NCI-H1092 (cell line): ENCODE measurements at places on chromosomes 2 and 18.
A peak's percentile ranks its signal among the peaks of the same experiment; 100 is the strongest.

- DNase-seq, result no peak
Measured at GRCh38 chr2:1841461-1841860, 97.1 kb upstream of the PXDN start.

DNA sequence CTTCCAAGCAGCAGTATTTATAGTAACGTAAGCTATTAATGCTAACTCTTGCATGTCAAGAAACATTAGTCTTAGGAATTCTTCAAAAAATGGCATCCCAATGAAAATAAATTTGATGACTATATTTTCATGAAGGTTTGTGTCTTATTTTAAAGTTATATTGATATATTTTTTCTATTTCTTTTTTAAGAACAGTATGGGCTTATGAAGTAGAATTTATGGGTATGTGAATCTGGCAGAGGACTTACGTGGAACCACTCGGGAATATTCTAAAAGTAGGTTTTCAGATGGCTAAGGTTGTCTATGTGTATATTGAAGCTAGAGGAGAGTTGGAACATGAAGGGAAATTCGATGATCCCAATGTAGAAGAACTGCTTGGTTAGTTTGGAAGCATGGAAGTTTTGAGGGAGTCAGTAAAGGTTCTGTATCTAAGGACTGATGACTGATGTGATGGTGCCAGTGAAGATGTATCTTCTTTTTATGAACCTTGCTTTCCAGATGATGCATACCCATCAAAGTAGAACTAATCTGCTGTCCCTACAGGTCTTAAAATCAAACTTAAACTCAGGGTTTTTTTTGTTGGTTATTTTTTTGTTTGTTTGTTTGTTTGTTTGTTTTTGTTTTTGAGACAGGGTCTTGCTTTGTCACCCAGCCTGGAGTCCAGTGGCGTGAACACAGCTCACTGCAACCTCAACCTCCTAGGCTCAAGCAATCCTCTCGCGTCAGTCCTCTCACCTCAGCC lies 39.5 kb downstream of the DDX1 start:
- DNase-seq, result no peak

DNA sequence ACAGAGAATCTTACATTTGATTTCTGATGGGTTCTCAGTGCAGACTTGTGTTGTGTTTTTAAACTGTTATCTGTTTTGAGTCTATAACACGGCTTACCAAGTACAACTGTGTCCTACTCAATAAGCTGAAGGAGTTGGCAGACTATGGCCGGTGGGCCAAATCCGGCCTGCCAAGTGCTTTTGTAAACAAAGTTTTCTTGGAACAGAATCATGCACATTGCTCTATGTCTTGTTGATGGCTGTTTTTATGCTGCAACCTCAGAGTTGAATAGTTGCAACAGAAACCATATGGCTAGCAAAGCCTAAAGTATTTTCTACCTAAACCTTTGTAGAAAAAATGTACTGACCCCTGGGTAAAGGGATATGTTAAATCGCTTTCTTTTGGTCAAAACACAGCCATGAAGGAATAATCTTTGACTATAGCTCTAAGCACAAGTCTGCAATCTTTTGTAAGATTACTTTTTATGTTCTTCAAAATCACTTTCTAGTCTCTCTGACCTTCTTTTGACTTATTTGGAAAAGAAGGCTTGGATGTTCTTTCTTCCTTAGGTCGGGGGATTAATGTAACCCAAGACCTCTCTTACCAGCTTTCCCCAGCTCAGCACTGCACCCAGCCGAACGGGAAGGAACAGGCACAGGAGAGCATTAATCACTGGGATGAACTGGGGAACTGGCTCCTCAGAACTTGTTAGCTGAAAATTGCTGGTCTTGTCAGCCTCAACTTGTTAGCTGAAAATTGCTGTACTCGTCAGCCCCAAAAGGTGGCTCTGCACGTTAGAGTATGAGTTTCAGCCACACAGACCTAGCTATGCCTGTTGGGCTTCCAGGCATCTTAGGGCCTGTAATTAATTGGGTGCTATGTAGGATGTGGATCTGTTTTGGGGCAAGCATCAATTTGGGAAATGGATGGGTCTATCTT lies 75.4 kb downstream of the CD8B2 start:
- DNase-seq, result no peak

GRCh38 chr2:15588329-15588919 lies 3.2 kb upstream of the DDX1 start:
- peak; percentile 26 for DNase-seq

DNA sequence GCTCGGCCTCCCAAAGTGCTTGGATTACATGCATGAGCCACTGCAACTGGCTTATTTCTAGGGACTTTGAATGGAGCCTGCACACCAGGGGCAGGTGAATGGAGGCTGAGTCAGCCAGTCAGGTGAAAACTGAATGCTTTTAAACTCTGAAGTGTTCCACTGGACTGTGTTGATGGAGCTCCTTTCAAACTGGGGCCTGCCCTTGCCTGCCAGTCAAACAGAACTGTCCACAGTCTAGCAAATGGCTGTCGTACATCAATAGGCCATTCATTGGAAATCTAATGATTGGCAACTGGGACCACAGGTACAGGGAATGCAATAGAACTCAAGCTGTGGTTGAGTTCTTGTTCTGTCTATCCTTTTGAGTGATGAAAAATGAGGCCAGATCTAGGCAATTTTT lies 966 bp upstream of the NOSTRIN start:
- no peak for DNase-seq

GRCh38 chr18:24187049-24187448 lies 48.2 kb downstream of the CABYR start:
- no peak for DNase-seq

- no peak for DNase-seq
Measured at GRCh38 chr2:45781464-45781811, 130.0 kb downstream of the PRKCE start.

DNA sequence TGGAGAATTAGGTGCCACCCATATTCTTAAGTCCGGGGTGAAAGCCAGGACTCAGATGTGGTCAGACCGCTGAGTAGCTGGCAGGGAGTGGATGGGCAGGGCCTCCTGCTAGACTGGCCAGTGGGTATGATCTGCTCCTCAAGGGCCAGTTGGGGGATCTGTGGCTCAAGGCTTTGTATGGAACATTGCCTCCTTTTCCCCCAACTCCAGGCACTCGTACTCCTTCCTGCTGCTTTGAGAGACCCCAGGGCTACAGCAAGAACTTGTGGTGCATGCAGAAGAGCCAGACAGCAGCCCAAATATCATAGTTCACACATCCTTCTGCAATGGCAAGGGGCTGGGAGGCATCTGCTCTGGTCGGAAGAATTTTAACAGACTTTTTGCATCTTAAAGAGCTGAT lies 61.7 kb downstream of the PDCL3 start:
- no peak for DNase-seq

DNA sequence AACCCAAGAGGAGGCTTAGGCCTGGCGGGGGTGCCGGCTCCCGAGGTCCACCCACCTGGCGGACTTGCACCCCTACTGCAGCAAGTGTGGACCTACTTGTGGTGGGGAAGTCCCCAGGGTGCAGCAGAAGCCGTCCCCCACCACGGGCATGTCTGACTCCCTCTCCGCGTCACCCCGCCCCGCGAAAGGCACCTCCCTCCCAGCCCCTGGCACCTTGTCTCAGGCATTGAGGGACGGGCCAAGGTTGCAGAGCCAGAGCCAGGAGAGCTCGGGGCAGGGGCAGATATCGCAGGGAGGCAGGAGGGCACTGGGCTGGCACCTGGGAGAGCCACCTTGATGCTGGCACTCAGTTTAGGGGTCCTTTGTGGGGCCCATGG lies 19.0 kb downstream of the CROCC2 start:
- no peak for DNase-seq

- DNase-seq, result no peak
Measured at GRCh38 chr2:26648516-26648915, 7.3 kb upstream of the CIB4 start.

DNA sequence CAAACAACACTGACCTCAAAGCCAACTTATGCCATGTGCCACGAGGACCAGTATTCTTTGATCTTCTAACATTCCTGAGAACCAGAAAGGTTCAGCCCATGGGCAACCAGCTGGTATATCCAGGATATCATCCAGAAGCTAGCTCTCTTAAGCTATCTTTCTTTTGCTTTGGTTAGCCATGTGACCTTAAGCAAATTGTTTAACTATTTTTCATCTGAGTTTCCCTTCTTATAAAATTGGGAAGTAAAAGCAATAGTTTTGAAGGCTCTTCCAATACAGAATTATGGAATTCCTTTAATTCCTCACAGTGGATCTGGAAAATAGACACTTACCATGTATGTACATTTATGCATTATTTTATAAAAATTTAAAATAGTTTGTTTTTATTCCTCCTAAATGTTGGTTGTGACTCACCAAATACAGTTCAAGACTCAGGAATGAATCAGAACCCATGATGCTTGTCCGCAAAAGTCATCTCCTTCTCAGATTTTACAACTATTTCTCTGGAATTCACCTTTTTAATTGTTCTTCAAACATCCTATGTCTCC lies 435.7 kb downstream of the ZEB2 start:
- no peak for DNase-seq

- DNase-seq, result peak; percentile 15
Measured at GRCh38 chr2:173355132-173355865, 627 bp downstream of the CDCA7 start.

- DNase-seq, result no peak
Measured at GRCh38 chr2:71602581-71602980, 149.2 kb downstream of the DYSF start.

- DNase-seq, result no peak
Measured at GRCh38 chr2:197306696-197307040, 3.9 kb downstream of the ANKRD44 start.
